ENCODE measurements at places on chromosomes 6 and 20. TPM values are rescaled to one million over a fixed set of nuclear protein-coding genes. Genes with fewer than 3 reads are reported as not detected.
A peak's percentile ranks its signal among the peaks of the same experiment; 100 is the strongest.

DNA sequence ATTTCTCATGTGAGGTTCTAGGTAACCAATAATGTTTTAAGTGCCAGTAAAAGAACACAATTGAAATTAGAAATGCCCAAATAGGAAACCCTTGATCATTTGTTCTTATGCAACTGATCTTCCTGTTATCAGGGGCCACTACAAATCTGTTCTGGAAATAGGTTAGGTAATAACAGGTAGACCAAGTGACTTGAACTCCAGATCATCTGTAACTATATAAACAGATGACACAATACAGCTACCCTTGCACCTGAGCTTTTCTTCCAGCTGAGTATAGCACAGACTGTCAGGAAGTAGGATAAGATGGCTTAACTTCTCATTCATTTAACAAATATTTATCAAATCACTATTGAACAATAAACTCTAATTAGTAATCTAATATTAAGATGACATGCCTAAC, 52.5 kb downstream of the MAN1A1 start:
- no peak overlapping the region for H3K27ac ChIP-seq
- no peaks in the 10 kb centered on the region for H3K4me1 ChIP-seq
- H3K4me3 ChIP-seq = no peak overlapping the region
- no peak for DNase-seq
- H3K36me3 ChIP-seq = no peaks in the 10 kb centered on the region
- H3K27me3 ChIP-seq = no peaks in the 10 kb centered on the region

- no peak overlapping the region for H3K27ac ChIP-seq
- no peak overlapping the region for H3K4me3 ChIP-seq
- no peak for DNase-seq
- peaks cover 13% of the 10 kb centered on the region for H3K36me3 ChIP-seq
Observed at GRCh38 chr6:25987845-25988244, 25.2 kb downstream of the TRIM38 start.

GRCh38 chr20:47059536-47059935, 164.9 kb downstream of the EYA2 start:
- DNase-seq = no peak
- H3K36me3 ChIP-seq = no peaks in the 10 kb centered on the region
- H3K27me3 ChIP-seq = no peaks in the 10 kb centered on the region
- no peak overlapping the region for H3K4me3 ChIP-seq

DNA sequence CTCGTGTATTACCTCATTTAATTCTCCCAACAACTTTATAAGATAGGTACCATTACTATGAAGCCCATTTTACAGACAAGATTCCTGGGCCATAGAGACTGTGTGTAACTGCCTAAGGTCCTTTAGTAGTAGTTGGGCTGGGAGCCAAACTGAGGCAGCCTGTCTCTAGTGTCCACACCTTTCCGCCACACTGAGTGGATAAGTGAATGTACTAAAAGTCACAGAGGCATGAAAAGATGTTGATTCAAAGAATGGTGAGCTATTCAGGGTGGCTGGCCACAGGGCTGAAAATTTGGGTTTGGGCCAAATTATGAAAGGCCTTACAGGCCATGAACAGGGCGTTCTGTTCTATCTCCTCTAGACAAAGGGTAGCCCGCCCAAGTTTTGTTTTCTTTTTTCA, 11.0 kb downstream of the CD24 start:
- H3K4me1 ChIP-seq = no peaks in the 10 kb centered on the region
- H3K36me3 ChIP-seq = no peaks in the 10 kb centered on the region

GRCh38 chr20:973785-974194, 28.3 kb downstream of the RSPO4 start:
- H3K36me3 ChIP-seq = no peaks in the 10 kb centered on the region
- H3K4me3 ChIP-seq = no peak overlapping the region
- H3K4me1 ChIP-seq = no peaks in the 10 kb centered on the region
- no peak overlapping the region for H3K27ac ChIP-seq
- H3K27me3 ChIP-seq = peaks cover 1% of the 10 kb centered on the region

GRCh38 chr6:117917176-117917575, 10.1 kb downstream of the SLC35F1 start:
- no peaks in the 10 kb centered on the region for H3K36me3 ChIP-seq
- no peak for DNase-seq
- no peak overlapping the region for H3K4me3 ChIP-seq
- H3K4me1 ChIP-seq = no peaks in the 10 kb centered on the region
- no peaks in the 10 kb centered on the region for H3K27me3 ChIP-seq

- no peaks in the 10 kb centered on the region for H3K4me1 ChIP-seq
- H3K27ac ChIP-seq = no peak overlapping the region
- H3K36me3 ChIP-seq = no peaks in the 10 kb centered on the region
- peak; percentile 1 for DNase-seq
- H3K27me3 ChIP-seq = no peaks in the 10 kb centered on the region
- H3K4me3 ChIP-seq = no peak overlapping the region
Observed at GRCh38 chr6:122289762-122290539, 109.5 kb upstream of the HSF2 start.

GRCh38 chr20:37977338-37977737, 55.9 kb downstream of the TTI1 start:
- DNase-seq = no peak
- peaks cover 8% of the 10 kb centered on the region for H3K27me3 ChIP-seq
- H3K27ac ChIP-seq = no peak overlapping the region
- H3K4me3 ChIP-seq = no peak overlapping the region
- no peaks in the 10 kb centered on the region for H3K4me1 ChIP-seq
- H3K36me3 ChIP-seq = no peaks in the 10 kb centered on the region

- no peak overlapping the region for H3K27ac ChIP-seq
- no peaks in the 10 kb centered on the region for H3K36me3 ChIP-seq
- DNase-seq = no peak
- H3K4me3 ChIP-seq = no peak overlapping the region
- H3K27me3 ChIP-seq = no peaks in the 10 kb centered on the region
Observed at GRCh38 chr6:153947808-153948447, 91.1 kb upstream of the OPRM1 start.

- H3K27me3 ChIP-seq = no peaks in the 10 kb centered on the region
- DNase-seq = no peak
Observed at GRCh38 chr6:156771761-156772160, 5.4 kb upstream of the ARID1B start.

The SNAI1 gene
- 14.5 TPM for total RNA-seq

The SLC17A2 gene
- not detected for total RNA-seq

The GMPR gene
- total RNA-seq = 36.3 TPM

The MAFB gene
- 1.3 TPM for total RNA-seq

The EPPIN gene
- not detected for total RNA-seq

The SIM1 gene
- 0.29 TPM for total RNA-seq
